Glomerular endothelial cell (primary cell): ENCODE measurements at places on chromosomes 2 and 18. TPM values are rescaled to one million over a fixed set of nuclear protein-coding genes. Genes with fewer than 3 reads are reported as not detected.

LYPD6 gene
- total RNA-seq = 1.1 and 1.5 TPM in 2 replicates

SUPT7L gene
- total RNA-seq = 13.9 and 20.7 TPM in 2 replicates

FAM110C gene
- 0.34 TPM in 1 of 2 replicates, not detected in the other for total RNA-seq

STPG4 gene
- not detected in 2 replicates for total RNA-seq
